ENCODE measurements at places on chromosomes 5 and 9. TPM values are rescaled to one million over a fixed set of nuclear protein-coding genes. Genes with fewer than 3 reads are reported as not detected.

The CNTNAP3 gene
- not detected for total RNA-seq

The SLU7 gene
- 102 TPM for total RNA-seq

The SLC1A3 gene
- 62.0 TPM for total RNA-seq

The GPR21 gene
- total RNA-seq = not detected

- peaks cover 7% of the 10 kb centered on the region for H3K4me1 ChIP-seq
- no peaks in the 10 kb centered on the region for H3K27me3 ChIP-seq
- DNase-seq = no peak
- H3K4me3 ChIP-seq = no peak overlapping the region
Measured at GRCh38 chr5:145157841-145158240, 677.3 kb downstream of the PRELID2 start.

DNA sequence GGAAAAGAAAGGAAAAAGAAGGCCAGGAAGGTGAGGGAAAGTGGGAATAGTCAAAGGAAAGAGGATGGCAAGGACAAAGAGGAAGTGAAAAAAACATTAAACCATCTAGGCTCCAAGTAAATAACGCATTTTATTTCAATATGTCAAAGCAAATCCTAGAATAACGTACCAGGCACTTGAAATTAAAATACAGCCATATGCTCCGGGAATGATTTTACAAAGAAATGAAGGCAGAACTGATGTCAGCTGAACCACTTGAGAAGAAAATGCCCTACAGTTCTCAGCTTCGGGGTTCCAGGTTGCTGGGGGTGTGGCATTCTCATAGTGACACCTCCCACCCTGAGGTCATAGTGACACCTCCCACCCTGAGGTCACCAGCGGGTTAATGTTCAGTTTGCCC, 281.6 kb downstream of the SEMA5A start:
- no peaks in the 10 kb centered on the region for H3K36me3 ChIP-seq
- H3K4me3 ChIP-seq = no peak overlapping the region
- H3K4me1 ChIP-seq = peaks cover 51% of the 10 kb centered on the region
- H3K27me3 ChIP-seq = no peaks in the 10 kb centered on the region
- peak overlapping the region; percentile 85 for H3K27ac ChIP-seq
- no peak for DNase-seq

- no peak overlapping the region for H3K27ac ChIP-seq
- no peak for DNase-seq
- no peaks in the 10 kb centered on the region for H3K4me1 ChIP-seq
- no peaks in the 10 kb centered on the region for H3K36me3 ChIP-seq
- no peak overlapping the region for H3K4me3 ChIP-seq
Measured at GRCh38 chr9:24502206-24502937, 43.3 kb downstream of the IZUMO3 start.

GRCh38 chr9:22055090-22055489, 46.0 kb upstream of the CDKN2B start:
- peaks cover 2% of the 10 kb centered on the region for H3K36me3 ChIP-seq
- no peak overlapping the region for H3K27ac ChIP-seq
- no peak overlapping the region for H3K4me3 ChIP-seq
- H3K27me3 ChIP-seq = no peaks in the 10 kb centered on the region

DNA sequence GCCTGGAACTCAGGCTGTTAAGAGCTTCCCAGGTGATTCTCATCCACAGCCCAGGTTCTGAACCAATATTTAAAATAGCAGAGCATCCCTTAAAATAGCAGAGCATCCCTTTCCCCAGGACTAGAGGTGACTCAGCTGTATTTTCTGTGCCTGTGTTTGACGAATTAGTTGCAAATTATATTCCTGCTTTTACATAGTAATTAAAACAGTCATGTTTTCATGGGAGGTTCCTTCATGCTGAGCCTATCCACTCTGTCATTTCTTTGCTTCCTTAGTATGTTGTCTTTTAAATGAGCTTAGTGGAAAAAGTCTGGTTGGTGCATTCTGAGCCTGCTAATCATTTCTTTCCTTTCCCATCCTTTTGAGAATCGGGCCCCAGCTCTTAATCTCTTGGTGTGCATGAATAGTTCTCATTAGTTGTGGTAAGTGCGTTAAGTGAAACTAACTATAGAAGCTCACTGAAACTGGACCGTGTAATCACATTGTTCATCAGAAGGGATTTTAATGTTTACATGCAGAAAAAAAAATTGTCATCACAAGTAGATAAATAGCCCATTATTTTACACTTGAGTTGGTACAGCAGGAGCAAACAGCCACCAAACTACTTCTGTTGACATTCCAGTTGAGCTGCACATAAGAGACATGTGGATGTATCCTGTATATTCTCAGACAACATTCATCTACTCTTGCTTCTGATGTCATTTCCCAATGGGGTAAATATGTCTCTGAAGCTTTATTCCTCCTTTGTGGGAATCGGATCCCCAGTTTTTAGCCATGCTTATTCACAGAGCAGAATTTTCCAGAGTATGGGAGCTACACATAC, 596.9 kb upstream of the WWC1 start:
- H3K4me3 ChIP-seq = no peak overlapping the region
- no peaks in the 10 kb centered on the region for H3K27me3 ChIP-seq
- H3K36me3 ChIP-seq = no peaks in the 10 kb centered on the region
- no peak overlapping the region for H3K27ac ChIP-seq
- DNase-seq = no peak
- H3K4me1 ChIP-seq = peaks cover 16% of the 10 kb centered on the region

All from SJSA1 (cell line).